ELF-1 (cell line): ENCODE measurements at places on chromosomes 3 and 15.

- DNase-seq, result no peak
Measured at GRCh38 chr15:62797171-62797570, 245.4 kb upstream of the TPM1 start.

GRCh38 chr3:56131974-56132590 lies 336.2 kb downstream of the ERC2 start:
- DNase-seq, result peak; percentile 78

DNA sequence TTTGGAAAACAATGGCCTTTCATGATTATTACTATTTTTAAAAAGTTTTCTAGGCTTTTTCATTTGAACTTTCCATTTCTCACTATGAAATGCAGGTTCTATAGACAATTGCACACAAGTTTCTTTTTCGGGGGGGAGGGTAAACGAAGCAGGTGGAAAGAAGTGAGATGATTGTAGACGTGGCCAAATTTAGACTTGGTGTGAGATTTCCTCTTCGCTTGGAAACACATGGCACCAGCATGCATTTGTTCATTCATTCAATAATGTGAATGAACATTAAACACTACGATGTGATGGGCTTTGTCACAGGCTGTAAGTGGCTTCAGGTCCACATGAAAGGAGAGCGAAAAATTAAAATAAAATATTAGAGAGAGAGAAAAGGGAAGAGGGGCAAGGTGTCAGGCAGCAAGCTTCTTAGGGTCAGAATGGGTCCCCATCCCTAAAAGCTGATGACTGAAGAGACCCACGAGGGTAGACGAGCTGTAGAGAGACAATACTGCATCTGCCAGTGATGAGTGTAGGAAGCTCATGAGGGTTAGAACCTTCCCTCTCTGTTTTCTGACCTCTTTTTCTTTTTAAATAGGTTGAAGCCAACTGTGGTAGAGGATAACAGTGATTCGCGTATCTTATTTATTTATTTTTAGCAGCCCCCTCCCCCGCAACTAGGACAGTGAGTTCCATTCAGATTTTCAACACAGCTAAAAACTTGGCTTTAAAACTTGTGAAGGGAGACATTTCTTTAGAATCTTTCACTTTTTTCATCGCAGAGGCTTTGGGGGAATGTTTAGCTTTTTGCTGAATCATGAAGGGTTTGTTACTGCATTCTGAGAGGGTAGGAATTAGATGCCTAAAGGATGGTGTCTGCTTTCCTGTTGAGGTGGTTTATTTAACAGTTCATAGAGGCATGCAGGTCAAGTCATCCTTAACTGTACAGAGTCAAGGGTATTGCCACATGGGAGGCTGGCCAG lies 36.2 kb downstream of the GAP43 start:
- DNase-seq, result peak; percentile 9

DNA sequence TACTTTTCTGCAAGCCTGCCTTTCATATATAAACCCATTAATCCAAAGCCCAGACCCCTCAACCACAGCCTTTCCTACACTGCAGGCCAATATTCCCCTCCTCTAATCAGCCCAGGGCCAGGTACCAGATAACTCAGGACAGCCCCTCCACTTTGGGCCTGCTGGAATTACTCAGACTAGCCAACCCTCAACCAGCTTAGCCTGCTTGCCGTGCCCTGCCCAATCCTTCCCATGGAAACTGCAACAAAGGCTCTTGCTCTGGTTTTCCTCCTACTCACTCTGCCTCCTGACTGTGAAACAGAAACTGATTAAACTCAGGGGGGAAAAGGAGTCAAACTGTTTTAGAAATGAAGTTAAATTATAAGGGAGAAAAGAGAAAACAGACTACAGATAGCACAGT lies 248.1 kb downstream of the KLF13 start:
- DNase-seq, result peak; percentile 63

GRCh38 chr15:62756995-62757360 lies 285.6 kb upstream of the TPM1 start:
- DNase-seq, result no peak

DNA sequence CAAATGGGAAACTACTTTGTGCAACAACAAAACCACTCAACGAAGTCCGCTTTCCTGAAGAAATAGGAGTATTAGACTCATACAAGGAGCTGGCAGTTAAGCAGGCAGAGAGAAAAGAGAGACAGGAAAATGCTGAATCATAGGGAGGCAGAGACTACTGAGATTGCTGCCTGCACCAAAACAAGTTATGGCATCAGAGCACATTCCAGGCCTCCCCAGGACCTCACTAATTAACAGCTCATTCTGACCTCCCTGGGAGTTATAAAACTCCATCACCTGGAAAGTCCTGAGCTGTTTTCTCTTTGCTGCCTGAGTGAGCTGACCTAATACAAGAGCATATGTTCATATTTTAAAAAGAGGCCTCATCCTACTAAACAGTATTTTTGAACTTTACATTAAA lies 741.0 kb downstream of the MCTP2 start:
- peak; percentile 50 for DNase-seq

- DNase-seq, result no peak
Measured at GRCh38 chr3:160134964-160135363, 90.3 kb upstream of the C3orf80 start.

GRCh38 chr3:157103860-157104259 lies 56.1 kb downstream of the CCNL1 start:
- DNase-seq, result no peak

- no peak for DNase-seq
Measured at GRCh38 chr15:92629975-92630626, 25.5 kb downstream of the FAM174B start.

DNA sequence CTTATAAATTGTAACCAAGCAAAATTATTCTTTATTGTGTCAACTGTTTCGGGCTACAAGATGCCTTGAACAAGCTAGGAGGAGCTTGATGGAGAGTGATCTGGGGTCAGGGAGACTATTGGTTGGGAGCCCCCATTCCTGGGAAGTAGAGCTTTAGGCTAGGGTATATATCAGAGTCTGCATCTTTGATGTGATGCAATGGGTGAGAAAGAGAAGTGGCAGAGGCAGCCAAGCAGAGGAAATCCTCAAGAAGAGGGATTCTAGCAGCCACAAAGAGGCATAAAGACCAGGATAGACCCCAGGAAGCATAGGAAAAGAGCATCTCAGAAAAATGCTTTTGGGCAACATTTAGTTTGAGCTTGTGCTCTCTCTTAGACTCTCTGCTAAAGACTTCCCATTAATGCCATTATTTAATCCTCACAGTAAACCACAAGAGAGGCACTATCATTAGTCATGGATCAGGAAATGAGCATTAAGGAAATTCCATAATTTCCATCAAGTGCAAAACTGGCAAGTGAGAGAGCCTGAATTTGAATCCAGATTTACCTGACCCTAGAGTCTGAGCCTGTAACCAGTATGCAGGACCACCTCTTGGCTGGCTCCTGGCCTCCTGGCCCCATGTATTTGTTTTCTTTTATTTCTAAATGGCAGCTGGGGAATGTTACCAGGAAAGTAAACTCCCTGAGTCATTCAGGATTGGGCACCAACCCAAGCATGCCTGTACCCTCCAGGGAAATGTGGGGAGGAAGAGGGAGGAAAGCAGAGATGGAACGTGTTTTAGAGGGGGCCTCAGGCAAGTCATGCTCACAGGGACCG lies 118.7 kb downstream of the RPL22L1 start:
- peak; percentile 32 for DNase-seq

GRCh38 chr3:27209617-27210264 lies 159.4 kb downstream of the NEK10 start:
- DNase-seq, result no peak

DNA sequence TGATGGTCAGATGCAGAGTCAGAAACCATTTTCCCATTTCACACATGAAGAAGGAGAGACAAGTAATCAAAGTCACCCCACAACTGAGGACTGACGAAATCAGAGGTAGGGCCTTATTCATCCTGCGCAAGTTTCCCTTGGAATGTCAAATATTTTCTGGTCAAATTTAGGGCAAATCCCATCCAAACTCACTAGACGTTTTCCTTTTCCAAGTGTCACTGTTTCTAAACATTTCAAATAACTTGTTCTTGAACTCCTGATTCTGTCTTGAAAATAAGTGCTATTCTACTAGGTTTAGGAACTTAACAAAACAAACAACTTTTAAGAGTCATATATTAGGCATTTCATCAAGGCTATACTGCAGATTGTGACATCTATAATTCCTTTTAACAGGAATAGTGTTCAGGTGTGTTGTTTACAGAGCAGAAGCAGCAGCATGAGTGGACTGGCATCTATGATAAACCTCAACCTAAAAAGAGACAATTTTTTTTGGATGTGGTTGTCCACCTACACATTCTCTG lies 40.7 kb downstream of the SUMF1 start:
- DNase-seq, result no peak

GRCh38 chr3:182809531-182809930 lies 16.2 kb downstream of the ATP11B start:
- DNase-seq, result no peak

GRCh38 chr3:151625086-151625485 lies 108.6 kb upstream of the AADACL2 start:
- DNase-seq, result no peak

DNA sequence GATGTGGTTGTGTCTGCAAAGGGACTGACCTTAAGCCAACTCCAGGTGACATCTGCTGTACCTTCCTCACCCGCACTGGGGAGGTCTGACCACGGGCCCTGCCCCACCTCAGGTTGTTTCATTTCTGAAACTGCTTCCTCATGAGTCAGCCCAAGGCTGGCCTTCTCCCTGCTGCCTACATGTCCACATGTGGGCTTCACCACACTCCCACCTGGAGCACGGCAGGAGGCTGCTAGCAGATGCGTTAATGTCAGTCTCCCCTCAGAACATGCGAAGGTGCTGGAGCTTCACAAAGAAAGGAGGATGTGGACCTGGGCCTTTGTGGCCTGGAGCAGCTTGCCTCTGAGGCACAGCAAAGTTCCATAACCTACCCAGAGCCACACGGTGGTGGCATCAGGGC lies 69.4 kb upstream of the PLXNA1 start:
- no peak for DNase-seq

GRCh38 chr3:144272680-144273079 lies 301.1 kb downstream of the DIPK2A start:
- DNase-seq, result no peak

- no peak for DNase-seq
Measured at GRCh38 chr3:56622381-56622780, 60.7 kb downstream of the TASOR start.

- no peak for DNase-seq
Measured at GRCh38 chr3:79314544-79314943, 453.3 kb downstream of the ROBO1 start.

DNA sequence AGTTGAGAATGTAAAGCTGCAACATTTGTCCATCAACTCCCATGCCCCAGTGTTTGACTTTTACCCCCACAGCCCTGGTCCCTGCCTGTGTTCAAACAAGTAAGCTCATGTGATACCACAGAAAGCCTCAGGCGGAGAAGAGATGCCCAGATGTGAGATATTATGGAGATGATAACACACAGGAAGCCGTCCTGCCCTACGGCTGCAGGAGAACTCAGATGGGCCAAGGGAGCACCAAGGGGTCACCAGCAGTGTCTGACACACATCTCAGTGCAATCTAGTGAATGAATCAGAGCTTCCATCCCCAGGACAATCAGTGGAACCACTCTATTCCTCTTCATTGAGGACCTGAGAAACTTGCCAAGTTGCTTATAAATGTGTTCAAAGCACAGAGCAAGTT lies 14.0 kb upstream of the SPINK8 start:
- DNase-seq, result no peak

GRCh38 chr3:65202395-65202794 lies 514.6 kb upstream of the ADAMTS9 start:
- DNase-seq, result no peak

DNA sequence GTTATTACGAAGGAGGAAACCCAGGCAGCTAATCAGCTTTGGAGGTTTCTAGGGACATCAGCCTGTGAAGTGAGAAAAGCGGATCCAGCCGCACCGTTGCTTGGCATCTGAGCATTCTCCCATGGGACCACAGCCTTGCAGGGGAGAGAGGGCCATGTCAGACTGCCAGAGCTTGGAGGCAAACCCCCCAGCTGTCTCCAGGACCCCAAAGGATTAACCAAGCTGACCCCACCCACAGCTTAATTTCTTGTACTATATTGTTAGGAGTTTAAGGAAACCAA lies 5.1 kb downstream of the IGDCC3 start:
- no peak for DNase-seq
